ENCODE measurements at places on chromosomes 16 and 17. TPM values are rescaled to one million over a fixed set of nuclear protein-coding genes. Genes with fewer than 3 reads are reported as not detected.

DNA sequence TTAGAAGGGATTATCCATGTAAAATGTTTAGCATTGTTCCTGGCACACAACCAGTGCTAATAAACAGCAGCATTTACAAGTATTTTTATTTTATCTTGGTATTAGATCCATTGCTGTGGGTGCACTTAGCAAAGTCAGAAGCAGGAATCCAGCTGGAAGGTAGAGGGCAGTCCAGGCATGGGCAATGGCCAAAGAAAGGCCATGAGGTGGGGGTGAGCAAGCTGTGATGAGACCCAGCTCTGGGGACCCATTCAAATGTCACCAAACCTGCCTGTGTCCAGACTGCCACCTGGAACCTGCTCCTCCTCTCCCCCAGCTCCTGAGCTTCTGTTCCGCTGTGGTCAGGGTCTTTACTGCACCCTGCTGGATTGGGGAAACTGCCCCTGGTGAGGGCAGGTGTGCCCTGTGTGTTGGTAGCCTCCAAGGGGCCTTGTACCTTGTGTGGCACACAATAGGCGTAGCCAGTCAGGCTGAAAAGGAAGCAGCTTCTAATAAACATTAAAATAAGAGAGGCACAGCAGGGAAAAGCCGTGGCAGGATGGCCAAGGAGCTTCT is 118.0 kb upstream of the CRHR1 start:
- DNase-seq: no peak

TBC1D3I gene
- not detected for total RNA-seq

DNA sequence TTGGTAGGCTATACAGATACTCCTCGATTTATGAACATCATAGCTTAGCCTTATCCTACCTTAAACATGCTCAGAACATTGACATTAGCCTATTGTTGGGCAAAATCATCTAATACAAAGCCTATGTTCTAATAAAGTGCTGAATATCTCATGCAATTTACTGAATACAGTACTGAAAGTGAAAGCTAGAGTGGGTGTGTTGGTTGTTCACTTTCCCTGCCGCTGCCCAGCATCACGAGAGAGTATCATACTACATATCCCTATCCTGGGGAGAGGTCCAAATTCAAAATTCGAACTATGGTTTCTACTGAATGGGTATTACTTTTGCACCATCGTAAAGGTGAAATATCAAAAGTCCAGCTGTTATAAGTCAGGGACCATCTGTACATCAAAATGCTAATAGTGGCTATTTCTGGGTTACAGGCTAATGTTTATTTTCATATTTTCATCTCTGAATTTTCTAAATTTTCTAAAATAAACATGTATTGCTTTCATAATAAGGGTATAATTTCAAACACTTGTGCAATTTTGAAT is 54.5 kb downstream of the NACA2 start:
- no peak for DNase-seq

DNA sequence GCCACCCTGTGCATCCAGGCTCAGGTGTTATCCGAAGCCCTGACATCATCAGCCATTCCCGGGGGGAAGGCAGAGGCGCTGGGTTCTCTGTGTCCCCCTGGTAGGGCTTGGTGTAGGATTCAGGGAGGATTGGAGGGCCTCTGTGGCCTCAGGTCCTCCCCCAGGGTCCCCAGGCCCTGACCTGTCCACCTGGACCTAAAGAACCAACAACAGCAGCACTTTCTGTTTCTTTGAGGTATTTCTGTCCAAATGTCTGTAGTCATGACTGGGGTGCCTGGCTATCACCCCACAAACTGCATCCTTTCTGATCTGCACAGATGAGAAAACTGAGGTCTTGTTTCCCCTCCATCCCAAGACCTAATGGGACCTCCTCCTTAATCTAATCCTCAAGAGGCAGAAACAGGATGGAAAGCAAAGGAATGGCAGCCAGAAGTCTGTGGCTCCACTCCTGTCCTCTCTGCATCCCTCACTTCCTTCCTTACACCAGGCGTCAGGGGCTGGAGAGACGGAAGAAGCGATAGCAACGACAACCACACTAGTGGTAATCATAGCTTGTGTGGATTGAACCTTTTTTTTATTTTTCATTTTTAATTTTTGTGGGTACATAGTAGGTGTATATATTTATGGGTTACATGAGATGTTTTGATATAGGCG is 11.8 kb downstream of the NLRC5 start:
- no peak for DNase-seq

ZG16 gene
- not detected for total RNA-seq

- no peak for DNase-seq
Measured at GRCh38 chr16:77823067-77823466, 34.7 kb downstream of the VAT1L start.

EXOSC6 gene
- total RNA-seq: 19.0 TPM

DNA sequence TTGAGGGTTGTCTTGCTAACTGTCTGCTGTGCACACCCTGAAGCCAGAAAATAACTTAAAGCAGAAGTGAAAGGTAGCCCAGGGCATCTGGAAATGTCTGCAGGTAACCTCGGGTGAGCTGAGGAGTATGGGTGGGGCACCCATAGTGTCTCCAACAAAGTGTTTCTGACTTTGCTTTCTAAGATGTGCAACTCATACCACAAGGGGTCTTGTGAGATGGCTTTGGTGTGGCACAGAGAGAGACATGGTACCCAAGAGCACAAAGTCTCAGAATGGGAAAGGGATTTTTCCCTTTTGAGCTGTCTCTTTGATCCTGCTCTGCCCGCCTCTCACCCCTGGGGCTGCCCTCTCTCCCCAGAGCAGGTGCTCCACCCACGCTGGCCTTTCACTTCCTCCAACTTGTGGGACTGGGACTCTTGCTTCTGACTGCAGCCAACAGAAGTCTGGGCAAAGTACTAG is 6.9 kb downstream of the CHD9 start:
- DNase-seq: no peak
